ENCODE measurements at places on chromosomes 5 and 9.

DNA sequence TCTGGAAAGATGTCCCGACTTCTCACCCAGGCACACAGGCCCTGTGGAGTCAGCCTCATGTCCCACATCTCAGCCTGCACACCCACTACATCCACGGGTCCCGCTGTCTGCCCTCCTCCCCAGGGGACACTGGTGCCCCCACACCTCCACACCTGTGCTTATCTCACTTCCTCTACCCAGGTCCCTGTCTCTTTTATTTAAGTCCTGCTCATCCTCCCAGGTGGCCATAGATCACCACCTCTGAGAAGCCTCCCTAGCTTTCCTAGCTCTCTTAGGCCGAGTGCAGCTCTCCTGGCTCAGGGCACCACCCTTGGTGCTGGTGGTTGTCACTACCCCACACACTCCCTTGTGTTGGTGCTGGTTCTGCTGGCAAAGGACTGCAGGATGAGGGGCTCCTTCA, 143.6 kb upstream of the PITX1 start:
- no peak for DNase-seq

- no peak for DNase-seq
These were observed 280.0 kb downstream of the GAS1 start for GRCh38 chr9:86667307-86667706.

- DNase-seq, result no peak
These were observed 200.3 kb downstream of the SNX18 start for GRCh38 chr5:54717870-54718269.

DNA sequence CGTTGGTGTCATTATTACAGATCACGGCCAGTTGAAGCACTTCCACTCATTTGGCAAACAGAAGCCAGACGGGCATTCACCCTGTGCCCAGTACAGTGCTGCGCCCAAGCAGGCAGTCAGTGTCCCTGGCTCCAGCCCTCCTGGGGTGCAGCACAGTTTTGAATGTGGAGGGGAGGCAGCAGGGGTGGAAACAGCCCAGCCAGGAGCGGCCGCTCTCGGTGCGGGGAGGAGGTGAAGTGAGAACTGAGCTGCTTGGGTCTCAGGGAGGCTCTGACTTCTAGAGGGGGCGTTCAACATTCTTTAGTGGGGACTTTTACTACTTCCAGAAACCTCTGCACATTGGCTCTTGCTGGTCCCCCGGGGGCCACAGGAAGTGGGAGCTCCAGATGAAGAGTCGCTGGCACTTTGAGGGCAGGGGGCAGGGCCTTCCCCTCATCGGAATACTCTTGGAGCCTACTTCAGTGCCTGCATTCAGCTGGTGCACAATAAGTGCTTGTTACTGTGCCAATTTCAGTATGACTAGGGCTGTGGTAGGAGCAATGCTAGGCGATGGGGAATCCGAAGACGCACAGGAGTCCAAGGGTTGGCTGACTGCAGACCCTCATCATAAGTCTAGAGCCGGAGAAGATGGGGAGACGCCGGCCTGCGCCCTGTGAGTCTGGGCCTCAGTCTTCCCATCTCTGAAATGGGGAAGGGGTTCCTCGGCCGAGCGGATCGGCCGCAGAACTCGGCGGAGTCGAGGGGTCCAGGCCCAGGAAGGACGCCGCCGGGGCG, 492 bp upstream of the NEK6 start:
- DNase-seq, result no peak

DNA sequence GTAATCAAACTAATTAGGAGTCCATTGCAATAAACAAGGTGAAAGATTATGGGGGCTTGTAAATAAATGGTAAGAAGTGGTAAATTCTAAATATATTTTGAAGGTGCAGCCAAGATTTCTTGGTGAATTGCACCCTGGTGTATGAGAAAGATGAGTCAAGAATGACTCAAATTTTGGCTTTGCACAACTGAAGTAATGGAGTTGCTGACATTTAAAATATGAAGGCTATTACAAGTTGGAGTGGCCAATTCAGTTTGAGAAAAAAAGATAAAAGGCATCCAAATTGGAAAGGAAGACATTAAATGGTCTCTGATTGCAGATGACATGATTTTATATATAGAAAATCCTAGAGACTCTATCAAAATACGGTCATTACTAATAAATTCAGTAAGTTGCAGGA, 2330.6 kb downstream of the MAT2B start:
- DNase-seq, result no peak

DNA sequence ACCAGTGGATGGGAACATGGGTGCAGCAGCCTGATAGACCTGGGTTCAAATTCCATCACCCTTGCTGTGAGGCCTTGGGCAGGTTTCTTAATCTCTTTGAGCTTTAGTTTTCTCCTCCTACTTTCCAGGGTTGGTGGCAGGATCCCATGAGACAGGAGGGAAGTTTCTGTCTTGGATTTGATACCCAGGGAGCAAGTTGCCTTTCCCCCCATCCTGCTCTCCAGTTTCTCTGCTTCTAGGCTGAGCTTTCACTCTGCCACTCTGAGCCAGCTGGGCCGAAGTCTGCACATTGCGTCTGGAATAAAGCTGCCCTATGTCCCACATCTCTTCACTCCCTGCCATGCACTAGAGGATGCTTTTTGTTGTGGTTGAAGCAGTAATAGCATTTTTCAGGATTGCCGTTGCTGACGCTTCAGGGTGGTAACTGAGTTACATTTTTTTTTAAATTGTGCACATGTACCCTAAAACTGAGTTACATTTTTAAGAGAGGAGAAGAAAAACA, 40.5 kb upstream of the ANGPTL2 start:
- no peak for DNase-seq

- DNase-seq, result peak; percentile 56
These were observed 27.5 kb downstream of the SREK1 start for GRCh38 chr5:66171349-66172344.

GRCh38 chr5:174535669-174536068, 188.7 kb upstream of the MSX2 start:
- DNase-seq, result no peak

DNA sequence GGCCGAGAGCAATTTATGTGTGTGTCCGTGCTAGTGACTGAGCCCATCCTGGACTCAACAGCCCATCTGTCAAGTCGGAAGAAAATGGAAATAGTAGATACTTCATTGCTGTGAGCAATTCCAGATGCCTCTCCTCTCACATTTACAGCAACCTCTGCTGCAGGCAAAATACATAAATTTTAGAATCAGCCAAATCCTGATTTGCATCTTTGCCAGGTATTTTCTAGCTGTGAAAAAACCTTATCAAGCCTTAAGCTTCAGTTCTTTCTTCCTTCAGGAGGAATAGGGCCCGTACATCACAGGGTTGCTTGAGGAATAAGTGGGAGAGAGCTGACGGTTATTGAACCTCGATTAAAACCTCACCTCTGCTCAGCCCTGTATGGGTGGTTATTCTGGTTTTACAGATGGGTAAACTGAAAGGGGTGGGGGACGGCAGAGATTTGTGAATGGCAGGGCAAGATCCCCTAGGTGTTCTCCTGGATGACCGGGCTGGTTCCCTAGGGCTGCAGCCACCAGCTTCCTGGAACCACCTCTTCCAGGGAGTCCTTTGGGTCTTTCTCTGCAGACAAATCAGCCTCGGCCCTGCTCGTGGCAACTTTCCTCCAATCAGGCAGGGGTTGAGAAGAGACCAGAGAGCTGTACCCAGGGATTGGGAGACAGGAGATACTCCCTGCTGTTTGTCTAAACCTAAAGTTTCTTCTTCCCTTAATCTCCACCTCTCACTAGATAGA, 5.3 kb upstream of the MSX2 start:
- DNase-seq, result no peak

- DNase-seq, result no peak
These were observed 10.8 kb downstream of the OR13J1 start for GRCh38 chr9:35859310-35859989.

GRCh38 chr9:109341561-109341960, 20.7 kb upstream of the EPB41L4B start:
- no peak for DNase-seq

DNA sequence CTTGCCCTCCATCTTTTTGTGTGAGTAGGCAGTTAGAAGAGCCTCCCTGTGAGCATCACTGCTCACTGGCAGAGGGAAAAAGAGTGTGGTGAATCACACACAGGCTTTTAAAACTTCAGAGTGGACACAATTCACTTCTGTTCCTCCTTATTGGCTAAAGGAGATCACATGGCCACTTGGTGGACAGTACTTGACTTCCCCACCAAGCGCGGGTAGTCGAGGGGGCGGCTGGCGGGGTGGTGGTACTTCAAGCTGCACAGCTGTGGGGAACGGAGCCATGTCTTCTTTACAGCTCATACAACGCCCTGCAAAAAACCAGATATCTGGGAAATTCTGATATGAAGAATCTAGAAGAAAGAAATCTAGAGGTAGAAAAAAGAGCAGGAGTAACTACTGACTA, 95.4 kb downstream of the PAM start:
- DNase-seq, result no peak

- no peak for DNase-seq
These were observed 871.7 kb upstream of the TYRP1 start for GRCh38 chr9:11821306-11821975.

DNA sequence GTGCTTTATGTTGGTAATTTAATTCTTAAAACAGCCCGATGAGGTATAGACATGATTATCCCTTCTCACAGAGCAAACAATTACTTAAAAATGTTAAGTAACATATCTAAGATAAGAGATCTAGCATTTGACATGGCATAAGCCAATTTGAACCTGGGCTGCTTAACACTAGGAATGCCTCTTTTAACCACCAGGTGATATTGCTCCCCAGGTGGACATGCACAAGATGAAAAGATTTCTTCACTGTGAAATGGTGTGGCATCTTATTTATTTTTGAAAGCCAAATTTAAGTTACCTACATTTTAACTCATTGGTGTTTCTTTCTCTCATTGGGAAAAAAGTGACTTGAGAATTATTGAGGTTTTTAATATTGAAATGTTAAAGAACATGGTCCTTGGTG, 15.8 kb upstream of the LRRC70 start:
- DNase-seq, result no peak

GRCh38 chr9:117821954-117822353, 117.8 kb downstream of the TLR4 start:
- DNase-seq, result no peak

- no peak for DNase-seq
These were observed 46.7 kb downstream of the FNBP1 start for GRCh38 chr9:129996161-129996830.

DNA sequence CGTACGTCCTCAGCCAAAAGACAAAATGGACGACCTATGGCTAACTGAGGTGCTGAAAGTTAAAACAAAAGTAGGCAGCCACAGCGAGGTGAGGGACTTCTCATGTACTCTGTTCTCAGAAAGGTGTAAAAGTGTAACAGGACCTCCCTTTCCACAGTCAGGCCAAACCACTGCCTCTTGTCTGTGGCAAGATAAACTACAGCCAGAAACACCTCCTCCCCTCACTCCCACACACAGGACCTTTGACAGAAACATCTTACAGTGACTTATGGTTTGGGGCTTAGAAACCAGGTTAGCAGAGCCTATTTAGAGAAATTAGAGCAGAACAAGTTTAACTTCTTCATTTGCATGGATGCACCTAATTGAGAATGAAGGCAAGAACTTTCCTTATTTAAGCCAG, 499.1 kb upstream of the GRIN3A start:
- no peak for DNase-seq

DNA sequence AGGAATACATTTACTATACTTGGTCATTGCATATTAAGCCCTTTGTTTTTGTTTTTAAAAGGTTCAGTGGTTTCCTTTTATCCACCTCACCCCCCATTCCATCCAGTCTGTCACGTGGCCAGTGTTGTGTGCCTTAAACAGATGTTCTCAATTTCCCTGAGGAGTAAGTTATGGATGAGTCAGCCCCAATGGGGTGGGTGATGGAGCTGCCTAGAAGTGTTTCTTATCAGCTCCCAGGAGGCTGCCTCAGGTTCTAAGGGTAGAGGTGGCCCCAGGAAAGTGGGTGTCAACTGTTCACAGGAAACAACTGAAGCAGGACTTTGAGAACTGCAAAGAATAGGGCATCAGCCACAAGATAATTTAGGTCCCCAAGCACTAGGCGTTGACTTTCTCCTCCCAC, 41.1 kb downstream of the ACTBL2 start:
- no peak for DNase-seq

DNA sequence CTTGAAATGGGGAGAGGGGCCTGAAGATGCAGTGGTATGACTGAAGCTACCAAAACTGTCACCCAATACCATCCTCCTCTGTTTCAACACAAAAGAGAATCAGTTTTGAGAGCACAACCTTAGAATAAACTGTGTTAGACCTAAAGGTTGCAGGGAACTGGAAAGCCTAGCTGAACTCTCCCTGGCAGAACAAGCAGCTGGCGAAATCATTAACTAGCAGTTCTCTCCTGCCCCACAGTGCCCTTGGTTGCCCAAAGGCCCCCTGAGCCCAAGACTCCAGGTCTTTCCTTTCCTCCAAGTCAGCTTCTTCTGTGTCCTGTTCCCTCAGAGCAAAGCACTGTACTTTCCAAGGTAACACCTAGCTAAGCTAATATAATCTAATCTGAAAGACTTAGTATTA, 135.4 kb upstream of the SLC30A5 start:
- DNase-seq, result no peak

GRCh38 chr5:15009420-15009819, 137.8 kb upstream of the ANKH start:
- no peak for DNase-seq

DNA sequence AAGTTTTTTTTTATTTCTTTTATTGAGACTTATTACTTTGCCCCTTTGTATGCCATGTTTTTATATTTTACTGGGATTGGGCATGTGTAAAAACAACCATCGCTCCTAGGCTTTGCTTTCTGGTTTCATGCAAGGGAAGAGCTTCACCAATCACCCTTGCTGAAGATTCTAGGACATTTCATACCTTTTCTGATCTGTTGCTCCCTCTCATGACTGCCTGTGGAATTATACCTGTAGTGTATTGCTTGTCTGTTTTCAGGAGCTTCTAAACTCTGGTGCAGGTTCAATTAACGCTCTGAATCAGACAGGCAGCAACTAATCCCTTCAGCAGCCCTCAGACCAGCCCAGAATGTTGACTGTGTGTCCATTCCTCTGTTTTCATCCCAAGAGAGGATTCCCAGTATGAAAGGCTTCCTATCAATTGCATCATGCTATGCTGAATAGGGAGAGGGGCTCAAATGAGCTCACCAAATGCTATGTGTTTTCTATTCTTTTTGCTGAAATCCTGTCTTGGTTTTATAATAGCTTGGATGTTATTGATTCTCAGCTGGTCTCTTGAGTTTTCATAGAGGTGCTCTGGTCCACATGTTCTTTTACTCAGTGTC, 572.9 kb upstream of the CDH6 start:
- DNase-seq, result no peak

DNA sequence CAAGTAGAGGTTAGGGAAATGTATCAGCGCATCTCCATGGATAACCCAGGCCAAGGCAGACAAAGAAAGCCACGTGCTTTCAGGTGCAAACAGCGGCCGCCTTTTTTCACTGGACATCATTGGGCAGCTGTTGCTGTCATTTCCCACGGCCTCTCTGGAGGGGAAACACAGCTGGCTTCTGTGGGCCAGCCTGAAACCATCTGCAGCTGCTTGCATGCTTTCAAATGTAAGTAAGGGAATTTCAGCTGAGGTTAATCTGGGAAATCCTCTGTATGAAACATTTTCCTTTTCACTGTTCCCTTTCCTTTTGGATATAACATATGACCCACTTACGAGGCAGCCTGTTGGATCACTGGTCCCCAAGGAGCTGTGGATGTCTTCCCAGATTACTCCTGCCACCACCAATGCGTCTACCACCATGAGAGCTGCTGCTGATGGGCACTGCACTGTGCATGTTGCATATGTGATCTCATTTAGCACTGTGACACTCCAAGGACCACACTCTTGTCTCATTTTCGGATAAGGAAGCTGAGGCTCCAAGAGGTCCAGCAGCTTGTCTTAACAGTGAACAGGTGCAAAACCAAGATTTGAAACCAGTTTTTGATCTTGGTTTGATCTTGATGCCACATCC, 106.3 kb downstream of the C9orf152 start:
- no peak for DNase-seq

GRCh38 chr5:58972301-58972700, 389.4 kb downstream of the RAB3C start:
- DNase-seq, result no peak
